ENCODE measurements at places on chromosomes 13 and 19. TPM values are rescaled to one million over a fixed set of nuclear protein-coding genes. Genes with fewer than 3 reads are reported as not detected.

GPR183 gene
- 2.6 TPM for polyA plus RNA-seq

- no peak for DNase-seq
These were observed 17.9 kb downstream of the COG3 start for GRCh38 chr13:45482571-45483173.

DNA sequence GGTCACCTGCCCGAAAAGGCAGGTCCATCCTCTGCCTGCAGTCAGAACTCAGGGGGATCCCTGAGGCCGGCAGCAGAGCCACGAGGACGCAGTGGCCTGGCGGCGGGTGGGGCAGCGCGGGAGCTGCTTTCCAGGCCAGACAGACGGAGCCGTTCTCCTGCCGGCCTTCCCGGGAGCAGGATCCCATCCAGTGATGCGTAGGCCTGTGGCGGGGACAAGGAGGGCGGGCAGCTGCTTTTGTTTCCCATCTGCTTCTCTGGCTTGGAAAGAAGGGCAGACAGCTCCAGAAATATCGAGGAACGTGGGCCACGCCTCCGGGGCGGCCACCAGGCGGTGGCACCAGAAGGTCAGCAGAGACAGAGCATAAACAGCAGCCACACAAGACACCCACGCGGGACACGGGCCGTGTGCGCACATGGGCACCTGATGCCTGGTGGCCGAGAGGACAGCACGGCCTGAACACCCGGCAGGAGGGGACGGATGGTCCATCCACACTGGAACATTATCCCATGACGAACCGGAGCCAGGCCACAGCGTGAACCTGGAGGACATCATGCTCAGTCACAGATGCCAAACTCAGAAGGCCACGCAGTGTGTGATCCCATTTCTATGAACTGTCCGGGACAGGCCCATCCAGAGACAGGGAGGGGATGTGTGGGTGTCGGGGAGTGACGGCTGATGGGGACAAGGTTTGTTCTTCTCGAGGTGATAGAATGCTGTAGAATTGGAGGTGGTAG, 13.9 kb upstream of the MKNK2 start:
- no peak for DNase-seq

CEACAM5 gene
- polyA plus RNA-seq: 0.08 TPM

ACP7 gene
- polyA plus RNA-seq: 0.64 TPM

DNA sequence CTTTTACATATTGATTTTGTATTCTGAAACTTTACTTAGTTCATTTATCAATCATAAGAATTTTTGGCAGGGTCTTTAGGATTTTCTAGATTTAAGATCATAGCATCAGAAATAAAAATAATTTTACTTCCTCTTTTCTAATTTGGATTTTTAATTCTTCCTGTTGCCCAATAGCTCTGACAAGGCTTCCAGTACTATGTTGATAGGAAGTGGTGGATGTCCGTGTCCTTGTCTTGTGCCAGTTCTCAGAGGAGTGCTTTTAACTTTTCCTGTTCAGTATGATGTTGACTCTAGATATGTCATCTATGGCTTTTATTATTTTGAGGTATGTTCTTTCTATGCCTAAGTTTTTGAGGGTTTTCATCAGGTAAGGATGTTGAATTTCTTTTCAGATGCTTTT, 7.7 kb upstream of the KIR2DL4 start:
- DNase-seq: no peak

GRCh38 chr19:51375504-51376221, 3.2 kb upstream of the NKG7 start:
- DNase-seq: no peak

DNA sequence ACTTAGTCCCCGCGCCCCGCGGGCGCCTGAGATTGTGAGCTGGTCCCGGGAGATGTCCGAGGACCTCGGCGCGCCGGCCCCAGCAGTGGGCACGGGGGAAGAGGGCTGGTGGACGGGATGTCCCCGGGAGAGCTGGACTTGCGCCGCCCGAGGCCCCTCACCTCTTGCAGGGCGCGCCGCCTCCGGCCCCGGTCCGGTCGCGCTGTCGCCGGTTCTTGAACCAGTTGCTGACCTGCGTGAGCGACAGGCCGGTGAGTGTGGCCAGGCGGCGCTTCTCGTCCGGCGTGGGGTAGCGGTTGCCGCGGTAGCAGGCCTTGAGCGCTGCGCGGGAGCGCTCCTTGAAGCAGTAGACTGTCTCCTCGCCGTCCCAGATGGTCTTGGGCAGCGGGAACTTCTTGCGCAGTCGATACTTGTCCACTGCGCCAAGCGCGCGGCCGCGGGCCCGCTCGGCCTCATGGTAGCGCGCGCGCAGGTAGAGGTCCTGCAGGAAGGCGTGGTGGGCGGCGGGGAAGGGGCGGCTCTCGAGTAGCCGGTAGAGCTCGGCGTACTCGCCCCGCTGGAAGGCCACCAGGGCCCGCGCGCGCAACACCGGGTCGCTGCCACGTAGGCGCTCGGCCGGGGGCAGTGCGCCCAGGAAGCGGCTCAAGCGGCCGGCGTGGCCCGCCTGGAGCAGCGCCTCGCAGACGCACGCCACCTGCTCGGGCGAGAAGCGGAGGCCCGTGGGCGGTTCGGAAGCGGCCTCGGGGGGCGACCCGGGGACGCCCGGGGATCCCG, 984 bp downstream of the SIX5 start:
- DNase-seq: no peak

- DNase-seq: no peak
These were observed 8.1 kb downstream of the NKPD1 start for GRCh38 chr19:45152504-45153338.

GRCh38 chr13:77430377-77430951, 103.6 kb upstream of the MYCBP2 start:
- DNase-seq: no peak

- DNase-seq: no peak
These were observed 222.4 kb downstream of the KCTD12 start for GRCh38 chr13:76663592-76664335.

TMEM238 gene
- 0.42 TPM for polyA plus RNA-seq

FLT3LG gene
- 3.2 TPM for polyA plus RNA-seq

DNA sequence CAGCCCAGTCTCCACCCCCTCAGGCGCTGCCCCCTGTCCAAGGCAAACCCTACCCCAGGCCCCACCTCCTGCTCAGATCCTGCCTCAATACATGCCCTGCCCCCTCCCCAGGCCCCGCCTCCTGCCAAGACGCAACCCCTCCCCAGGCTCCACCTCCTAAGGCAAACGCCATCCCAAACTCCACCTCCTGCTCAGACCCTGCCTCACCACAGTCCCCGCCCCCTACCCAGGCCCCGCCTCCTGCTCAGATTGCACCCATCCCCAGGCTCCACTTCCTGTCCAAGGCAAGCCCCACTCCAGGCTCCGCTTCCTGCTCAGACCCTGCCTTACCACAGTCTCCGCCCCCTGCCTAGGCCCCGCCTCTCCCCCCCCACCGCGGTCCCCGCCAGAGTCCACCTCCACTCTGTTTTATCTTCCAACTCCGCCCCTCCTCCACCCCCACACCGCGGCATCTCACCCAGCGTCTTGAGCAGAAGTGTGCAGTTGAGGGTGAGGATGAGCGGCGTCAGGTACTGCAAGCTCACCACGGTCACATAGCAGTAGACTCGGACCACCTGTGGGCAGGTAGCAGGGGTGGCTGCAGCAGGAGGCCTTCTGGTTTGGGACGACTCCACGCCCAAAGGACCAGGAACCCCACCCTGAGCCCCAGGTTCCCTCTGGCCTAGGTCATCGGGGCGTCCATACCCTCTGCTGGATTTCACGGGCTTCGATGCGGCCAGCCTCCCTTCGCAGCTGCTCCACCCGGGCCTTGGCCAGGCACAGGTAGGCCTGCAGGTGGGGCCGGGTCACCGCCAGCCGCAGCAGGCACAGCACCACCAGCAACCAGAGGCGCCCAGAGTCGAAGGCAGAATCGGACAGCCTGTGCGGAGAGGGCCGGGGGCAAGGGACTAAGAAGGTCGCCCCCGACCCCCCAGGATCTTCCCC, 17.7 kb downstream of the TMEM161A start:
- peak; percentile 70 for DNase-seq

DNA sequence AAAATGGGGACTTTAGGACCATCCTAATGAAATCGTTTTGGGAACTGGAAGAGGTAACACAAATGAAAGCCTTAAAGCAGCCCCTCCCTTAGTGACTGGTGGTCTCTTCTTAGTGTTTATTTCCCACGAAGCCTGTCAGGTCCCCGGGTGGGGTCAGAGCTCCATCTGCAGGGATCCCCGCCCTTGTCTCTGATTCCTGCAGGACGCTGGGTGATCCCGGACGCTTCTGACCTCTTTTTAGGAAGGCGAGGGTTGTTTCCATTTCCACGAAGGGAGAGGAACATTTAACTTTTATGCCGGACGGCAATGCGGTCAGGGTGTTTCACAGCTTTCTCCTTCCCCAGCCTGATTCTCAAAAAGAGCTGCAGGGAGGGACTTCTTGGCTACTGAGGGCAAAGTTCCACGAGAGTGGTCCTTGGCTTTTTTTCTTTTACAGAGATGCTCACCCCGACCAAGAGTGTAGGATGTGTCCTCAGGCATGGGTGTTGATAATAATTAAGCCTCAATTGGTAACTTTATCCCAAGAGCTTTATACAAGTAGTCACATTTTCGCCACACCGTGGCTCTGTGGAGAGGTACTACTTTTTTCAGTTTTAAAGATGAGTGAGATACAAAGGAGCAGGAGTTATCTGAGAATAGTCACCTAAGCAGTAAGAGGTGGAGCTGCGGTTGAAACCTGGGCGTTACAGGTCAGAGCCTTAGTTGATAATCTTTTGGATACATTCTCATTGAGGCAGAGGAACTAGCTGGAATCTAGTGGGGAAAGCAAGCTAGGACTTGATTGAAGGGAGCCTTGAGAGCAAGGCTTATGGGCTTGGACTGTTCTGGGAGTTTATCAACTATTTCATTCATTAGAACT, 813 bp downstream of the ZNF284 start:
- no peak for DNase-seq

- no peak for DNase-seq
These were observed 1584.2 kb downstream of the SLITRK1 start for GRCh38 chr13:82298106-82298505.

SIGLEC8 gene
- not detected for polyA plus RNA-seq

DNA sequence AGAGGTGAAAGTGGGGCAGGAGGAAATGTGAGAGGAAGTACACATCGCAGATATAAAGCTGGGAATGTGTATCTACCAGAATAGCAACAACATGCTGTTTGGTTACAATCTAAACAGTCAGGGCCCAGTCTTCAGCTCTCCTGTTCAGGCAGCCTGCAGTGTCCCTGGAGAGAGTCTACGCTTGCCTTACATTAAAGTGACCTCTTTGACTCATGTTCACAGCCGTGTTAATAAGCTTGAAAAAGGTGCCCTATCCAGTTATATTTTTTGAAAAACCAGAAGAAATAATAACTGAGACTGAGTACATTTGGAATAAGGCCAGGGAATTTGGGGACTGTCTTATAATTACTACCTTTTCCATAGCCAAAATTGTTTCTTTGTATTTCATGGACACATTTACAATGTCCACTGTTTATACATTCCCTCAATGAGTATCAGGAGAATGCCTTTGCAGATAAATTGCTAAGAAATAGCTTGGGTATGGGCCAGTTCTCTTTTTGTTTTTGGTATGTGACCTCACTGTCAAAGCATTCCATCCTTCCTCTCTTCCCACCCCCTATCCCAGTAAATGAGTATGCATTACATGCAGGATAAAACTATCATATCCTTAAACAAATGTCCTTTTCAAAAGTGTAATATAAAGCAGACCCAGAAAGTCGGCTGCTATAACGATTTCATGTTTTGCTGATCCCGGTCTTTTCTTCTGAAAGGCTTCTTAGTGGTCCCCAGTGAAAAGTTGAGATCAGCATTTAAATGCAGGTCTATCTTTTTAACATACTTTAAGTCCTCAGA, 82.6 kb downstream of the PCDH9 start:
- no peak for DNase-seq

CRYL1 gene
- 143 TPM for polyA plus RNA-seq

- no peak for DNase-seq
These were observed 403.5 kb upstream of the MIR17HG start for GRCh38 chr13:90943946-90944345.

- DNase-seq: no peak
These were observed 21.1 kb downstream of the FAM187B start for GRCh38 chr19:35207391-35207871.

- no peak for DNase-seq
These were observed 23.4 kb downstream of the DOT1L start for GRCh38 chr19:2187159-2187558.

ZNF221 gene
- polyA plus RNA-seq: 5.0 TPM

DNA sequence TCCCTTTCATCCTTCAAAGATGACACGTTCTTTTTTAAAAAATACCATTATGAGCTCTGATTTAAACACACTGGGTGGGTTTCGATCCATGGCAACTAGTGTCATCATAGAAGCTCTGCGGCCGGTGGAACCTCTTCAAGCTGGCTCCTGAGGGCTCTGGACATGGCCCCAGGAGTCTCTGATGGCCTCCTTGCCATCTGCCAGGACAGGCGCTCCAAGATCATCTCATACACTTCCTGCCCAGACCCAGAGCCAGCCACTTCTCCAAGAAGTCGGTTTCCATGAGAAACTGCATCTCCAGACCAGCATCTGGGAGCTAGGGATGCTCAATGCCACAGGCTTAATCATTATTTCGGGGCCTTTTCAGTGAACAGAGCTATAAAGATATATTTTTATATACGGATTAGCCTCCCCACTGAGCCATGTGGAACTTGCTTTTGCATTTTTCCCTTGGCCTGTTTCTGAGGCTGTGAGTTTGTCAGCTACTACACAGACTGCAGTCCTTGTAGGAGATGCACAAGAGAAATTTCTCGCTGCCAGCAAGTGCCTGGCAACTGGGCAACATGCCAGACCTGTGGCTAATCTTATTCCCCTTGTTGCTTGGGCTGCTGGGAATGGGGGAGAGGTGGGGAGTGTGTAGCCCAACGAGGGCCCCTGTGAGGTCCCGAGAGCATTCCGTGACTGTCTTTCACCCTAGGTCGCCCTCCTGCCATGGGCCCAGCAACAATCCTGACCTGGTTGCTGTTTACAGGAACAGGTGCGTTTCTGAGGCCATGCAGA, 15.9 kb downstream of the SUGP1 start:
- DNase-seq: no peak

GRCh38 chr19:15161028-15161984, 39.5 kb downstream of the NOTCH3 start:
- DNase-seq: no peak

- DNase-seq: no peak
These were observed 209.2 kb downstream of the B3GLCT start for GRCh38 chr13:31408927-31409326.

GRCh38 chr13:74367193-74367592, 233.0 kb upstream of the KLF12 start:
- no peak for DNase-seq
